ENCODE measurements at places on chromosomes 11 and 22.

- no peaks in the 10 kb centered on the region for H3K27me3 ChIP-seq
- no peaks in the 10 kb centered on the region for H3K36me3 ChIP-seq
- no peak for DNase-seq
Measured at GRCh38 chr22:41286639-41287091, 678 bp upstream of the RANGAP1 start.

DNA sequence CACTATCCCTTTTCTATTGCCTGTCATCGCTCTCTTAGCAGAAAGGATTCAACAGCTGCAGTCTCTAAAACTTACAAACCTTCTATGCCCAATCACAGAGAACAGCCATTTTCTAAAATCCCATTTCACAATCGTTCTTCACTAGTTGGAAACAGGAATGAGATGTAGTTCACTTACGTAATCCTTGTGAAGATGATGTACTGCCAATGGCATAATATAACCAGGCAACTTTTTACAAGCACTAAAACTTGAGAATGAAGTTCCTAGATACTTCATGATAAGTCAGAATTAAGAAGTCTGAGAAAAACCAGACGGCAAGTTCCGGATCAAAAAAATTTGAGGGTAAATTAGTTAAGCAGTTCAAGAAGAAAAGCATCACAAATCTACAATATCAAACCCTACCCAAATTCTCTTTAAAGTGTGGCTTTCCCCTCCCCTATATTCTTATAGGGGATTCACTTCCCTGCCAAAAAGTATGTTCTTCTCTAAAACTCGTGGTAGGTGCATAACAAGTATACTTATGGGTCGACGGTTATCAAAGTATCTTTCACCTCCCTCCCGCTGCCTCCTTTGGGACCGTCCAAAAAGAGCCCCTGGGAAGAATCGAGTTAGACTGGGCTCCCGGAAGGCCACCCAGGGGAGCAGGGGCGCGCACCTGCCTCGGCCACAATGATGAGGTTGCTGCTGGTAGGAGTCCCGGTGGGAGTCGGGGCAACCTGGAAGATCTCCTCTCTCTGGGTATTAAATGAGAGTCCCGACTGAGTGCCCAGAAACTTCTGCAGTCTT, 666 bp downstream of the MSANTD4 start:
- H3K27me3 ChIP-seq: no peaks in the 10 kb centered on the region
- H3K4me3 ChIP-seq: peak overlapping the region; percentile 85
- peak overlapping the region; percentile 83 for H3K27ac ChIP-seq
- no peak for DNase-seq
- no peaks in the 10 kb centered on the region for H3K36me3 ChIP-seq

- no peak overlapping the region for H3K4me3 ChIP-seq
- H3K36me3 ChIP-seq: no peaks in the 10 kb centered on the region
- no peak overlapping the region for H3K27ac ChIP-seq
- no peaks in the 10 kb centered on the region for H3K4me1 ChIP-seq
Measured at GRCh38 chr11:131913267-131913666, 542.9 kb downstream of the NTM start.

- H3K27me3 ChIP-seq: no peaks in the 10 kb centered on the region
- no peak overlapping the region for H3K4me3 ChIP-seq
- no peak overlapping the region for H3K27ac ChIP-seq
Measured at GRCh38 chr11:104343578-104343977, 179.6 kb upstream of the PDGFD start.

DNA sequence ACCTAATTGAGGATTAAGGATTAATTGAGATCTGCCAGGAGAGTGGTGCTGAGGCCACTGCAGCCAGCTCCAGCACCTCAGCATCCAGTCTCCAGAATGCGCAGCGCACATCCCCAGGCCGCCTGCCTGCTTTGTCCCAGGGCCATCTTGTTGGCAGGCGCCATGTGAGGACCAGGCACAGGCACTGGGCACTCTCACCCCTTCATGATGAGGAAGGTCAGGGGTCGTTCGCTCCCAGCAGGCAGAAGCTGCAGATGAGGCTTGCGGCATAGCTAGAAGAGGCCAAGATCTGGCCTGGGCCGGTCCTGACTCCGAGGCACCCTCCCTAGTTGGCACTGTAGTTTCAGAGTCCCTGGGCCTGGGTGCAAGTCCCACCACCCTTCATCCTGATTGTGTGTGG, 6.4 kb downstream of the CABP2 start:
- H3K27ac ChIP-seq: no peak overlapping the region
- no peaks in the 10 kb centered on the region for H3K36me3 ChIP-seq
- no peaks in the 10 kb centered on the region for H3K4me1 ChIP-seq
- DNase-seq: no peak
- no peak overlapping the region for H3K4me3 ChIP-seq
- H3K27me3 ChIP-seq: no peaks in the 10 kb centered on the region

DNA sequence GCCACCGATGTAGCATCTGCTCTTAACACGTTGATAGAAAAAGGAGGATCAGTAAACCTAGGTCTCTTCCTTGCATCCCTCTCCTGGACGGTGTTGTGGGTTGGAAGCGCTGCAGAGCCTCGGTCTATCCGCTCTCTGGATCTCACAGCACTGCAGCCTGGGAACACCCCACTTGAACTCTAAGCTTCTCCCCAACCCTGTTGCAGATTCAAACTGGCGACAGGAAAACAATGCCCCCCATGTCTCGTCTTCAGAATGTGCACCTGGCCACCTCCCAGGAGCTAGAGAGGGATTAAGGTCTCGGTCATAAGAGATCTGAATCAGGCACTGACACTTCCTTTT, 454 bp downstream of the TMEM218 start:
- peaks cover 1% of the 10 kb centered on the region for H3K27me3 ChIP-seq
- peak overlapping the region; percentile 86 for H3K27ac ChIP-seq
- no peaks in the 10 kb centered on the region for H3K36me3 ChIP-seq
- H3K4me3 ChIP-seq: peak overlapping the region; percentile 97
- DNase-seq: no peak

GRCh38 chr11:36295926-36296325, at the start of gene PRR5L:
PRR5L (plus strand) TSS chr11:36296288; CDS start chr11:36401122, 104,834 bp downstream.
- no peaks in the 10 kb centered on the region for H3K36me3 ChIP-seq
- H3K4me1 ChIP-seq: peaks cover 3% of the 10 kb centered on the region
- H3K27me3 ChIP-seq: no peaks in the 10 kb centered on the region
- DNase-seq: no peak
- H3K27ac ChIP-seq: no peak within 1 kb of the TSS

GRCh38 chr11:66221726-66222236, 46.7 kb upstream of the RAB1B start:
- no peak overlapping the region for H3K27ac ChIP-seq
- H3K27me3 ChIP-seq: no peaks in the 10 kb centered on the region
- no peaks in the 10 kb centered on the region for H3K36me3 ChIP-seq
- DNase-seq: no peak
- H3K4me3 ChIP-seq: no peak overlapping the region

DNA sequence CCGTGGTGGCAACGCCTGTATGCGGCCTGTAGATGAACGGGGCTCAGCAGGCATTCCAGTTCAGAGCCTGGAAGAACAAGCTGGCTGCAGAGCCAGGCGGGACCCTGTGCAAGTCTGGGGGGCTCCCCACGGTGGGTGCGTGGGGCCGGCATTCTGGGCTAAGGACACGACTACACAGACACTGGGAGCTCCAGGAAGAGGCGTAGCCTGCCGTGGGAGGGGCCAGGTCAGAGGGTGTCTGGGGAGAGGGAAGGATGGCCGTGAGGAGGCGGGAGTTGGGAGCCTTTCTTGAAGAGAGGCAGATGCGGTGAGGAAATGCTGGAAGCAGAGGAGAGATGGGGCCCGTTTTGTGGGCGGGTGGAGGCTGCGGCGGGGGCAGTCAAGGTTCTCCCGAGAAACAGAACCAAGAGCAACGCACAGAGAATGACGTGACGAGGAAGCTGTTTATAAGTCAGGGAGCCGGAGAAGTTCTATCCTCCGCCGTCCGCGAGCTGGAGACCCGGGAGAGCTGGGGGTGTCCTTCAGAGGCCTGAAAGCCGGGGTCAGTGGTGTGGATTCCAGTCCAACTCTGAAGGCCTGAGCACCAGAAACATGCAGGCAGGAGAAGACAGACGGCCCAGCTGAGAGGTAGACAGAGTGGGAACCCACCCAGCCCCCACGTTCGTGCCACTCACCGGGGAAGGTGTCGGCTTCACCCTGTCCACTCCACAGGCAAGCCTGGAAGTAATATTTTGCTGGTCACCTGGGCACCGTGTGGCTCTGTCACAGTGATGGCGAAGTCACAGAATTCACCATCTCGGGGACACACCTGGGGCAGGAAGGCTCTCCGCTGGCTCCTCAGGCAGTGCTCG, 529.6 kb downstream of the BRD1 start:
- no peaks in the 10 kb centered on the region for H3K4me1 ChIP-seq
- H3K27me3 ChIP-seq: no peaks in the 10 kb centered on the region
- H3K27ac ChIP-seq: no peak overlapping the region
- no peak for DNase-seq
- no peak overlapping the region for H3K4me3 ChIP-seq

DNA sequence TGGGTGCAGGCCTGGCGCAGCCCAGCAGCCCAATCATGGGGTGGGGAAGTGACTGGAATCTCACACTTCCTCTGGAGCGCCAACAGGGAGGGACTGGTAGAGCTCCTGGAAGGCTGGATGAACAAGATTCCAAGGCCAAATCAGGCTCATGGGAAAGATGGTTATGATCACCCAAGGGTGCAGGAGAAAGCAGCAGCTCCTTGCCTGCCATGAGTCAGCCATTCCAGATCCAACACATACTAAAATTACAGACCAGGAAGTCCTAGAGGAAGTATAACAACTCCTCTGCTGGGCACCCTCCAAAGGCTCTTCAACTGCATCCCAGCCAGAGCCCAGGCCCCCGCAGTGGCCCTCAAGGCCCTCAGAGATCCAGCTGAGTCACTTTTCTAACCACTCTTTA, 427.3 kb downstream of the TENM4 start:
- H3K36me3 ChIP-seq: no peaks in the 10 kb centered on the region
- no peak overlapping the region for H3K4me3 ChIP-seq
- no peak for DNase-seq
- H3K4me1 ChIP-seq: no peaks in the 10 kb centered on the region

DNA sequence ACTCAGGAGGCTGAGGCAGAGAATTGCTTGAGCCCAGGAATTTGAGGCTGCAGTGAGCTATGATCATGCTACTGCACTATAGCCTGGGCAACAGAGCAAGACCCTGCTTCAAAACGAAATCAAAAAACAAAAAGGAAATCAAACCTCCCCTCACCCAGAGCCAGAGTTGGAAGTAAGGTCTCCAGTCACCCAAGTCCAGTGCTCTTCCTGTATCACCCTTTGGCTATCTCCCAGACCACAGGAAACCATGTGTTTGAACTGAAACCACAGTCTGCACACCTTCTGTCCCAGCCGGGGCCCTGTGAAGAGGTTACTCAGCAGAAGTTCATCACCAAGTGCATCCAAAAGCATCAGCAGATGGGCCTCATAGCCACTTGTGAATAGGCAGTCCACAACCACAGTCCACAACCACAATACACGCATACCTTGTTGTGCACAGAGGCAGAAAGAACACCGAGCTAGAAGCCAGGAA, 4.6 kb downstream of the MYH9 start:
- H3K4me3 ChIP-seq: no peak overlapping the region
- H3K36me3 ChIP-seq: no peaks in the 10 kb centered on the region
- H3K27me3 ChIP-seq: no peaks in the 10 kb centered on the region
- no peak for DNase-seq

- no peaks in the 10 kb centered on the region for H3K27me3 ChIP-seq
- H3K27ac ChIP-seq: no peak overlapping the region
- no peaks in the 10 kb centered on the region for H3K36me3 ChIP-seq
- no peak for DNase-seq
Measured at GRCh38 chr11:84333221-84333620, 1047.1 kb upstream of the CCDC90B start.

DNA sequence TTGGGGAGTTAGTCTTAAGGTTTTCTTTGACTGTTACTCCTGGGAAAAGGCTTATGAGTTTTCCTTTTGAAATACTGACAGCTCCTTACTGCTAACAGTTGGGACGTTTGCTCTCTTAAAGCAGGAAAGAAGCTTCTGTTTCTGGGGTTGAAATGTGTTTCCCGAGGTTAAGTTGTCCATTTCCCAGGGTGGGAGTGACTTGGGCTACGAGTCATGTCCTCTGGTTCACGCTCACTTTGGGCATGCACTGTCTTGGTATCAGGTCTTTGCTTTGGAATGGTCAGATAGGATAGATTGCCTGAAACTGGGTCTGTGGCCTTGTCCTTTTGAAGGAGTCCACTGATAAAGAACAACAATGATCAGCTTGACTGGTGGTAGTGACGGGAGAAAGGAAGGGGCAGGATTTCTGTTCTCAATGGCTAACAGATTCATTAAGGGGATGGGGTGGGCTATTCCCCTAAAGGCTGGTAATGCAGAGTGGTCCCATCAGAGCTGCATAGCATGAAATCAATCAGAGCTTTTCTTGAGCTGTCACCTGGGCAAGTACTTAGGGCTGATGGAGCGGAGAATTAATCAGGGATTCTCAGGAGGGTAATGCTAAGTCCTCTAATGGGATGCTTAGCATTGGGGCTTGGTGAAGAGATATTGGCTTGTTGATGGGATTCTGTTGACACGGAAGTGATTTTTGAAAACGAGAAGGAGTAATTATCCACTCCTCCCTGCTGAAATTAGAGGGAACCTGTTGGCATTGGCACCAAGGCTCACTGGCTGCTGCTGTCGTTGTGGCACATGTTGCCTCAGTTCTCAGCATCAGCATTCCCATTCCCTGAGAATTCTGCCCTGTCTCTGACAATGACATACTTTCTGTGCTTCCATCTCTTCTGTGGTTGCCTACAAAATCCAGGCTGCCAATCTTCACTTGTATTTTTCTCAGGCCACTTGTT, 81.6 kb downstream of the TEAD1 start:
- no peaks in the 10 kb centered on the region for H3K27me3 ChIP-seq
- H3K27ac ChIP-seq: peak overlapping the region; percentile 59

DNA sequence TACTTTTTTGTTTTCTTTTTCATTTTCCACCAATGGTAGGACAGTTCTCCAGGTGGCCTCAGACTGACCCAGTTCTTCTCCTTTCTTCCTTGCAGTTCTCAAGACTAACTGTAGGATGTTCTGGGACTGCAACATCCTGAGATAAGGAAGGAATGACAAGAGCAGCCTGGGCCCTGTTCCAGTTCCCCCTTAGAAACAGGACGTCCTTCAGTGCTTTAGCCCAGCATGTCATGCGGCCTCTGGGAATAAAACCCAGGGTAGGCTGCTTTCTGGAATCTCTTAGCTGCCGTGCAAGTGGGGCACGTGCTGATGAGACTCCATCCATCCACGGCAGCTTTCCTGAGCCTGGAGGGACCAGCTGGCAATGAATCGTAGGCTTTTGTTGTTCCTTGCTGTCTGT, 24.0 kb upstream of the CADM1 start:
- no peaks in the 10 kb centered on the region for H3K27me3 ChIP-seq
- no peaks in the 10 kb centered on the region for H3K36me3 ChIP-seq
- no peak for DNase-seq
- no peak overlapping the region for H3K27ac ChIP-seq

GRCh38 chr11:57776577-57777210, 15.1 kb downstream of the CTNND1 start:
- no peak overlapping the region for H3K4me3 ChIP-seq
- peak overlapping the region; percentile 83 for H3K27ac ChIP-seq
- no peaks in the 10 kb centered on the region for H3K36me3 ChIP-seq
- H3K27me3 ChIP-seq: no peaks in the 10 kb centered on the region
- no peak for DNase-seq
- H3K4me1 ChIP-seq: peaks cover 77% of the 10 kb centered on the region

GRCh38 chr11:30521297-30522071, 64.7 kb downstream of the MPPED2 start:
- no peaks in the 10 kb centered on the region for H3K27me3 ChIP-seq
- H3K4me1 ChIP-seq: peaks cover 8% of the 10 kb centered on the region
- no peak overlapping the region for H3K27ac ChIP-seq
- H3K4me3 ChIP-seq: no peak overlapping the region
- no peak for DNase-seq
